ENCODE measurements at places on chromosomes 13 and 19. TPM values are rescaled to one million over a fixed set of nuclear protein-coding genes. Genes with fewer than 3 reads are reported as not detected.

Gene SPC24
- 42.4 TPM for total RNA-seq

Gene ATP4A
- 0.50 TPM for total RNA-seq

Gene SNRNP70
- 231 TPM for total RNA-seq

Gene KLK4
- total RNA-seq: not detected

Gene CAPN12
- total RNA-seq: 7.9 TPM

Gene ANGPTL8
- not detected for total RNA-seq

Gene RGS9BP
- total RNA-seq: 0.26 TPM

Gene DHPS
- total RNA-seq: 86.6 TPM

Data from H1 (cell line).